Suppressor macrophage (primary cell): ENCODE measurements at places on chromosomes 11 and 22.

- peak; percentile 39 for DNase-seq
These were observed 36.3 kb upstream of the POLA2 start for GRCh38 chr11:65225279-65226102.

- DNase-seq, result no peak
These were observed 104.2 kb downstream of the TEAD1 start for GRCh38 chr11:12778240-12778905.

GRCh38 chr11:79325851-79326250 is 115.0 kb downstream of the TENM4 start:
- no peak for DNase-seq

GRCh38 chr22:24407884-24408283 is 19.5 kb upstream of the ADORA2A start:
- DNase-seq, result no peak

GRCh38 chr22:46112405-46112804 is 37.9 kb upstream of the PPARA start:
- no peak for DNase-seq

GRCh38 chr22:38397189-38398085 is 57.6 kb downstream of the KCNJ4 start:
- DNase-seq, result peak; percentile 58

GRCh38 chr11:134762248-134763029 is 350.4 kb upstream of the B3GAT1 start:
- no peak for DNase-seq

- DNase-seq, result no peak
These were observed 1.1 kb upstream of the SERPING1 start for GRCh38 chr11:57596266-57596885.

- peak; percentile 21 for DNase-seq
These were observed 5.0 kb upstream of the APOBEC3A start for GRCh38 chr22:38952281-38952993.

DNA sequence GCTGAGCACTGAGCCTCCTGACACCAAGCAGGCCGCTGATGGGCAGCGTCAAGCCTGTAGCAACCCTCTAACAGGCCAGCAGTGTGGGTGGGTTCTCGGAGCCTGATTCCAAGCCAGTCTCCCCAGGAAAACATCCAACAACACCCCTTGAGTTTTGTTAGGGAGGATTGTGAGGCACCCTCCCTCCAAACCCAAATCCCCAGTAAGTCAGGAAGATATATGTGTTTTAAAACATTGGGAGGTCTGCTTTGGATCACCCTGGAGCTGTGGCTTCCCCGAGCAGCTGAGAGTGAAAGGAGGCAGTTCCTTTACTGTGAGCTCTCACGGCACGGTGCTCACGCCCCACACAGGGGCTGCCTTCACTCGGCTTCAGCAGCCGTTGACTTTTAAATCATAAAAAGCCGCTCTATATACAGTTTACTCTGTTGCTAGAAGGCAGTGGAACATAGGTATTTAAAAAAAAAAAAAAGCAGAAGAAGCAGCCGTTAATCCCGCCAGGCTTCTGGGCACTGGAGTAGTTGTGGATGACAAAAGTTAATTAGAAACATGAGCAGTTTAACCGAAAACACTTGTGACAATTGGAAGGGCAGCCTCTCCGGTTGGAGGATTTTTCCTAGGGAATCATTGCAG is 218.6 kb downstream of the NAV2 start:
- no peak for DNase-seq

DNA sequence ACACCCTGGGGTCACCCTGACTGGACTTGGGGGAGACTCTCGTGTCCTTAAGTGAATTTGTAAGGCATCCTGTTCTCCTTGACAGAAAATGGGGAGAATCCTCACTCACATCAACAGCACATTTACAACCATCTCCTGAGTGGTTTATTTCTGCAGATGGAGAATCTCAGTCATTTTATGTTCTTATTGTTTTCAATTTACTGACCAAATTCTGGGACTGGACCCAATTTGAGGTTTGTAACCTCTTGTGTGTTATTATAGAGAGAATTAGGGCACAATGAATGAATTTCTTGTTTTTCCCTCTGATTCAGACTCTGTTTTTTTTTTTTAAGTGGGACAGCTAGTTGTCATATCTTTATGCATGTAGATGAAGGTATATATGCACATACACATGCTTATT is 104.9 kb downstream of the ADAMTS15 start:
- no peak for DNase-seq

GRCh38 chr11:89633135-89633705 is 76.9 kb upstream of the TRIM77 start:
- no peak for DNase-seq

DNA sequence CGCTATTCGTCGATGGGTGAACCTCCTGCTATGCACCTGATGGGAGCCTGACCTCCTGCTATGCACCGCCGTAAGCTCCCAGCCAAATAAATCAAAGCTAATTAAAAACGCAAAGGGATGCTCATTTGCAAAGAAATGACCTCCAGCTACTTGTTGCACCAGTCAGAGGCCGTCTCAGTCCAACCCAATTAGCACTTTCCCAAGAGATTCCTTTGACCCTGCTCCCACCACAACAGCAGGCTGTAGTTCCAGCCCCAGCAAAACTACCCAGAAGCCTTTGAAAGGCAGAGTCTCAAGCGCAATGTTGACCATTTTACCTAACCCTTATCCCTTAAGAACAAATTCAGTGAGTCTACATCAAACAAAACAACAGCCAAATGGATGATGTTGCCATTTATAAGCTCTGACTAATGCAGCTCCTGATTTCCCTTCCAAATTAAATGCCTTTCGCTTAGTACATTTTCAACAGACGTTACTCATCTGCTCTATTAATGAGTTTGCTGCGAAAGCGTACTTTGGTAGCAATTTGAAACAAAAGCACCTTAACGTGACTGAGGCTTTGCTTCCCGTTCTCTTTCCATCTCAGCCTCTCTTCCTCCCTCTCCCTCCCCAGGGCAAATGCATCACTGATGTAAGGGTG is 17.2 kb upstream of the BSX start:
- no peak for DNase-seq

- no peak for DNase-seq
These were observed 37.8 kb upstream of the YWHAH start for GRCh38 chr22:31906569-31906968.

- no peak for DNase-seq
These were observed 53.5 kb downstream of the ENTHD1 start for GRCh38 chr22:39839917-39840510.

DNA sequence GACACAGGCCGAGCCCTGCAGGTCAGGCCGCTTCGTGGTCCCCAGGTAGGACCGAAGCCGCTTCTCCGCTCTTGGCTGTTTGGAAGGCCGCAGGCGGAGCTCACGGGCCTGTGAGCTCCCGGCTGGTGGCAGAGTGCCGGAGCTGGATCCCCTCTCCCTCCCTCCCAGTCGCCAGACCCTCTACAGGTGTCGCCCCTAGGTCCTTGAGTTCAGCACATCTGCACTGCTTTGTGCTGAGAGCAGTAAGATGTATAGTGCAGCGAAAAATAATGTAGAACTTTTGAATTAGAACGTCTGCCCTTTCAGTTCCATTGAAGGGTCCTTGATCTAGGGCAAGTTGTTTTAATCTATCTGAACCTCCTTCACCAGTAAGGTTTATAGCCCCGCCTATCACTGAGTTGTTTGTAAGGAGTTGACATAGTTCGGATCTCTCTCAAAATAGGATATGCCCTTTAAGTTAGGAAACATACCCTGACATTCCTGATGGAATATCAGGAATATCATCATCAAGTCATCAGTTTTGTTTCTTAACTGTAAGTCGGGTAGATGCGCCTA is 419 bp downstream of the ANKRD49 start:
- DNase-seq, result no peak

GRCh38 chr11:18065572-18065971 is 19.5 kb upstream of the TPH1 start:
- no peak for DNase-seq

- peak; percentile 81 for DNase-seq
These were observed at the start of gene ZNF215 for GRCh38 chr11:6926208-6927029. Gene ZNF215, plus strand, starts transcription at chr11:6926426. Its CDS starts 5,847 bp downstream, at chr11:6932273.

- no peak for DNase-seq
These were observed 8.1 kb downstream of the DESI1 start for GRCh38 chr22:41612603-41613306.

- no peak for DNase-seq
These were observed 129.3 kb upstream of the B3GAT1 start for GRCh38 chr11:134541355-134541754.

GRCh38 chr22:26095256-26095956 is 73.9 kb upstream of the SEZ6L start:
- peak; percentile 67 for DNase-seq

DNA sequence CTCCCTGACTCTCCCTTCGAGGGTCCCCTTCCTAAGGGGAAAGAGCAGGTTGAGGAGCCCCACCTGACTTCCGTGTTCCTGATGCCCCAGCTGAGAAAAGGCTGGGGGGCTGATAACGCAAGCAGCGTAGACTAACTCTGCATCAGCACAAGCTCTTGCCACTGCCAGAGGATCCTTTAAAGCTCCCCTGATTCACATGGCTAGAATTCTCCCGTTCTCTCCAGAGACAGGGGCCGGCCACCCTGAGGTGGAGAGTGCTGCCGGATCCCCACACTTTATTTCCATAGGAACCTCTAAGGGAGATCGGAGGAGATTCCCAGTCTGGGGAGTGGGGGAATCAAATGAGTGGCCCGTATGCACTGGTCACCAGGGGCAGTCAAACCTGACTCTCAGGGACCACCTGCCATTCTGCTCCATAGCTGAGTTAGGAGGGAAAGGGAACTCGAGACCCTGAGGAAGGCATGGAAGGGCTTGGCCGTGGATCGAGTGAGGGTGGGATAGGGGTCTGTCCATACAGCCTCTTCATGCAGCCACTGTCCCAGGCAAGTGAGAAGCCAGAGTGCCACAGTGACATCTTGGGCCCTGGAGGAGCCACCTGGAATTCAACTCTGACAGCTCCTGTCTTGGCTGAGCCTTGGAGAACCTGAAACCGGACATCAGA is 1.4 kb upstream of the VSIG10L2 start:
- DNase-seq, result no peak

GRCh38 chr11:27869701-27870100 is 169.4 kb upstream of the BDNF start:
- DNase-seq, result no peak

GRCh38 chr22:21642584-21643448 is 714 bp downstream of the SDF2L1 start:
- peak; percentile 62 for DNase-seq

GRCh38 chr11:7672276-7672959 is 882 bp downstream of the CYB5R2 start:
- no peak for DNase-seq

- no peak for DNase-seq
These were observed 624.4 kb downstream of the BRD1 start for GRCh38 chr22:49203091-49203858.

- no peak for DNase-seq
These were observed 18.6 kb downstream of the EP300 start for GRCh38 chr22:41110968-41111367.

DNA sequence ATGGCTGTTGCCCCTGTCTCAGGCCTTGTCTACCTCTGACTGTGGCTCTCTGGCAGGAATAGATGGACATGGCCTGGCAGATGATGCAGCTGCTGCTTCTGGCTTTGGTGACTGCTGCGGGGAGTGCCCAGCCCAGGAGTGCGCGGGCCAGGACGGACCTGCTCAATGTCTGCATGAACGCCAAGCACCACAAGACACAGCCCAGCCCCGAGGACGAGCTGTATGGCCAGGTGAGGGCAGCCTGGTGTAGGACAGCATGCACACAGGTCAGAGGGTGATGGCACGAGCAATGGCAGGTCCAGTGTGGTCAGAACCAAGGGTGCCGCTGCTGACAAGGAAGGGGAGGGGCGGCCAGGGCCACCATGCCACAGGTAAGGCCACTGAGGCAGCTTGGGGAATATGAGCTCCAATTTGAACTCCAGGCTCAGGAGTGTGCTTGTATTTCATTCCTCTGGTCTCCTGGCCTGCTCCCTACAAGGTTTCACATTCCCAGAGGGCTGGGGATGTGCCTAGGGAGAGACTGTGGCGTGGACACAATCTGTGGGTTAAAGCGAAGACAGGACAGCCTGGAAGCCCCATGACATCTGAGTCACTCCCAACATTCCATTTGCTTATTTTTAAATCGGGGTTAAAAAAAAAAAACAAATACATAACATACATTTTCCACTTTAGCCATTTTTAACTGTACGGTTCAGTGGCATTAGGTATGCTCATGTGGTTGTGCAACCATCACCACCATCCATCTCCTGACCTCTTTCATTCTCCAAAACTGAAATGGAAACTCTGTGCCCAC is 562 bp downstream of the FOLR3 start:
- no peak for DNase-seq

GRCh38 chr11:108858622-108859021 is 193.8 kb downstream of the DDX10 start:
- DNase-seq, result no peak

DNA sequence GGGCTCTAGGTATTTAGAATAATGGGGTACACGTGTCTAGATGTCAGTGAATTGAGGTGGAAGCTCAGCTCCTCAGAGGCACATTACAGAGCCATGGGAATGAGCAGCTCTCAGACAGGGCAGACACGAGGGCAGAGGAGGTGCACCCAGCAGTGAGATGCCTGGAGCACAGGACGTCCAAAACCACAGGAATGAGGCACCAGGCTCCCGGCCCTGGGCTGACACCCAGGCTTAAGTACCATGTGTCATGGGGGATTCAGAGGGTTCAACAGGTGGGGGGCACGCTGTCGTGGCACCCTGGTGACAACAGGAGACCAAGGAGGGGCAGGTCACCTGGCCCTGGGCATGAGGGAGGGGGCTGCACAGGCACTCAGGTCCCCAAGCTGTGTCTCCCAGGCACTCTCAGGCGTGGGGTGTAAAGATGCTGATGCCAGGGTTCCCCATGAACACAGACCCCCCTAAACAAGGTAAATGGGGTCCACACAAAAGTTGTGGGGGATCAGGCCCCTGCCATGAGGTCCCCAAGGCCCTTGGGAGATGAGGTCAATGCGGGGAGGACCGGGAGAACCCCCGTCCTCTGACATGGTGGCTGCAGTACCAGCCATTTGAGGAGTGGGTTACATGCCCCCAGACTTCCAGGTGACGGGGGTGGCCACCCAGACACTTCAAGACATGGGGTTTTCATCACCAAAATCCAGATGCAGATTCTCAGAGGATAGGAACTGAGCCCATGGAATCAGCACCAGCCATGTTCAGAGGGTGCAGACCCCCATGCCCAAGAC is 5.6 kb upstream of the SYT8 start:
- DNase-seq, result no peak

GRCh38 chr11:14861680-14862079 is 30.4 kb downstream of the CYP2R1 start:
- DNase-seq, result peak; percentile 9

GRCh38 chr11:82683029-82683428 is 50.6 kb downstream of the FAM181B start:
- DNase-seq, result no peak

- no peak for DNase-seq
These were observed 191.0 kb downstream of the MIAT start for GRCh38 chr22:26848244-26848920.

DNA sequence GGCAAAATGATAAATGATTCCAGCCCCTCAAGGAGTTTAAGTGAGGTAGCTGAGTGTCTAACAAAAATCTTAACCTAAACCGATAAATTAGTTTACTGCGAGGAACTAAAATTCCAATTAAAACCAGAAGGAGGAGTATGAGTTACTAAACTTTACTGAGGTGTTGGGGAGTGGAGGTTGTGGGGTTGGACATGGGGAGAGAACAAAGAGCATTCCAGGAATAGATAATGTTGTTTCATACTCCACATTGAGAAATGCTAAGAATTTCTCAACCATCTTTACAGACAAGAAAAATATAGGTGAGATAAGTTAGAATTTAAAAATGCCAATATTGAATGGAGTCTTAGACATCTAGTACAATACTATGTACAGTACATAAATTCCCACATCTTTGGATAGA is 488.6 kb downstream of the METTL15 start:
- DNase-seq, result no peak
